ENCODE measurements at places on chromosomes 3 and 15. TPM values are rescaled to one million over a fixed set of nuclear protein-coding genes. Genes with fewer than 3 reads are reported as not detected.

Gene RTP3
- total RNA-seq, result not detected

Gene PLIN1
- 1.0 TPM for total RNA-seq

GRCh38 chr15:78358102-78358870, 18.1 kb downstream of the CRABP1 start:
- no peak for DNase-seq

DNA sequence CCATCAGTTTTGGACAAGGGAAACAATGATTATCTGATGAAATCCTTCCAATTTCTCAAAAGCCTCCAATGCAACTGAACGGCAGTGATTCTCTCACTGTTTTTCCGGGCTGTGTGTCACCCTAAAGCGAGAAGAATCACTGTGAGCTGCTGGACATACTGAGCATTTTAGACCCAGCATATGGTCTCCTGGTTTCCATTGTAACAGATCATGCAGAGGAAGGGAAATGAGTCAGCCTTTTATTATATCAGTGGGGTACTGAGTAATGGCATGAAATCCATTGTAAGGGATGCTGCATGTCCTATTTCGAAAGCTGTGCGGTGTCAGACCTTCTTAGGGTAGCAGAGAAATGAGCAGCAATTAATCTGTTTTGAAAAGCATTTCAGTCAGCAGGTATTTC, 287.1 kb downstream of the IL5RA start:
- no peak for DNase-seq

DNA sequence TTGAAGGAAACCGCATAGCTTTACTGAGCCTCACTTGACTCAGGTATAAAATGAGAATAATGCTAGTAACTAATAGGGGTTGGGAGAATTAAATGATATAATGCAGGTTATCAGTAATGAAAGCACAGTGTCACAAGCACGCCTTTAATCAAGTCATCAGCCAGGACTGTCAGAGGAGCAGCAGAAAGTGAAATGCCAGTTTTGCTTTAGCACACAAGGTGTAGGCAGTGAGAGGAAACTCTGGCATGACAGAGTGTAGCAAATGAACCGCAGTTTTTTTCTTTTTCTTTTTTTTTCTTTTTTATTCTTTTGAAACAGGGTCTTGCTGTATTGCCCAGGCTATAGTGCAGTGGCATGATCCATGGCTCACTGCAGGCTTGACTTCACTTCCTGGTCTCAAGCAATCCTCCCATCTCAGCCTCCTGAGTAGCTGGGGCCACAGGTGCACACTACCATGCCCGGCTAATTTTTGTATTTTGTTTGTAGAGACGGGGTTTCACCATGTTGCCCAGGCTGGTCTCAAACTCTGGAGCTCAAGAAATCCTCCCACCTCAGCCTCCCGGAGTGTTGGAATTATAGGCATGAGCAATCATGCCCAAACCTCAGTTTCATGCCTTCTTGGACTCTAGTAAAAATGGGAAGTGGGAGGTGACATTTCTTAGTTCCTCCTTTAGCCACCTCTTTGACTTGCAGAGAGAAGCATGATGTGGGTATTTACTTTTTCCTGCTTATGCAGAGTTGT, 9.7 kb upstream of the SCAANT1 start:
- no peak for DNase-seq
